T-helper 17 cell (primary cell): ENCODE measurements at places on chromosomes 11 and 22. TPM values are rescaled to one million over a fixed set of nuclear protein-coding genes. Genes with fewer than 3 reads are reported as not detected.

Gene APOL5
- total RNA-seq, result not detected

DNA sequence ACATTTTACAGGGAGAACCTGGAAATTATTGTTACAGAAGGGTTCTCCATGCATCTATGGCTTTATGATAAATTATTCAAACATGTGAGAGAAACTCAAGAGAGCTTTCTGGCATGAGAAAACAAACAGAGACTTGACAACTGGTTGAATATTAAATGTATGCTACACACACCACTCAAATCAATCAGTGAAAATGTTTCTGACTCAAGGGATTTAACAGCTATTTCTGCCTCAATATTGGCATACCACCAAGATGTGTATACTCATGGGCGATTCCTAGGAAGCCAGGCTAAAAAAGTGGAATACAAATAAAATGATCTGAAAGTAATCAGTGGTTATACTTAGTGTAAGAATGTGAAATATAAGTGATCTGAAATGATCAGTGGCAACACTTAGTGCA is 15.8 kb upstream of the OR51T1 start:
- no peak overlapping the region for H3K27ac ChIP-seq
- H3K4me3 ChIP-seq, result no peak overlapping the region
- no peaks in the 10 kb centered on the region for H3K36me3 ChIP-seq
- no peak for DNase-seq
- H3K4me1 ChIP-seq, result no peaks in the 10 kb centered on the region
- no peaks in the 10 kb centered on the region for H3K27me3 ChIP-seq

GRCh38 chr22:39748877-39749276 is 144.7 kb downstream of the ENTHD1 start:
- H3K4me1 ChIP-seq, result peaks cover 24% of the 10 kb centered on the region
- peaks cover 4% of the 10 kb centered on the region for H3K36me3 ChIP-seq
- H3K27ac ChIP-seq, result no peak overlapping the region
- no peak overlapping the region for H3K4me3 ChIP-seq
- no peak for DNase-seq
- peaks cover 10% of the 10 kb centered on the region for H3K27me3 ChIP-seq

GRCh38 chr11:81655351-81655750 is 1078.3 kb downstream of the FAM181B start:
- no peak overlapping the region for H3K27ac ChIP-seq
- no peak overlapping the region for H3K4me3 ChIP-seq
- no peaks in the 10 kb centered on the region for H3K36me3 ChIP-seq
- H3K4me1 ChIP-seq, result no peaks in the 10 kb centered on the region
- no peaks in the 10 kb centered on the region for H3K27me3 ChIP-seq

- H3K4me1 ChIP-seq, result peaks cover 82% of the 10 kb centered on the region
- DNase-seq, result no peak
- peak overlapping the region; percentile 86 for H3K27ac ChIP-seq
- peaks cover 11% of the 10 kb centered on the region for H3K36me3 ChIP-seq
- H3K4me3 ChIP-seq, result peak overlapping the region; percentile 61
Measured at GRCh38 chr22:30315962-30316576, 10.7 kb downstream of the TBC1D10A start.

DNA sequence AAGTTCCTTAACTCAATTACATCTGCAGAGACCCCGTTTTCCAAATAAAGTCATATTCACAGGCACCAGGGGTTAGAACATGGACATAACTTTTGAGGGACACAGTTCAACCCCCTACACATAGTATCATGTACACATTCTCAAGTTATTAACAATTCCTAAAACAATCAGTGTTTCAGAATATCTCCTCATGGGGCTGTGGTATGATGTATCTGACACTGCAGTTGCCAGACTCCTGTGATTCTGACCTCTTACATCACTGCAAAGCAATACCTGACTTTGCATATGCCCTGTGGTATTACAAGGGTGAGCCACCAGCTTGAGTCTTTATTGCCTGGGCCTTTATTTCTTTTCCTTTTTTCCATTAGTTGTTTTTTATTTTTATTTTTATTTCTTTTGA is 141.7 kb downstream of the COMMD9 start:
- no peak for DNase-seq
- no peaks in the 10 kb centered on the region for H3K36me3 ChIP-seq
- no peak overlapping the region for H3K27ac ChIP-seq
